ENCODE measurements at places on chromosomes 4 and X.
A peak's percentile ranks its signal among the peaks of the same experiment; 100 is the strongest.

GRCh38 chr4:96649536-96649935, 809.6 kb downstream of the PDHA2 start:
- peak; percentile 90 for DNase-seq
- no peaks in the 10 kb centered on the region for H3K27me3 ChIP-seq
- H3K4me3 ChIP-seq: no peak overlapping the region
- no peaks in the 10 kb centered on the region for H3K36me3 ChIP-seq
- H3K4me1 ChIP-seq: no peaks in the 10 kb centered on the region

GRCh38 chr4:72110886-72111285, 79.1 kb downstream of the NPFFR2 start:
- DNase-seq: no peak
- H3K27me3 ChIP-seq: no peaks in the 10 kb centered on the region
- H3K27ac ChIP-seq: no peak overlapping the region
- no peaks in the 10 kb centered on the region for H3K4me1 ChIP-seq

DNA sequence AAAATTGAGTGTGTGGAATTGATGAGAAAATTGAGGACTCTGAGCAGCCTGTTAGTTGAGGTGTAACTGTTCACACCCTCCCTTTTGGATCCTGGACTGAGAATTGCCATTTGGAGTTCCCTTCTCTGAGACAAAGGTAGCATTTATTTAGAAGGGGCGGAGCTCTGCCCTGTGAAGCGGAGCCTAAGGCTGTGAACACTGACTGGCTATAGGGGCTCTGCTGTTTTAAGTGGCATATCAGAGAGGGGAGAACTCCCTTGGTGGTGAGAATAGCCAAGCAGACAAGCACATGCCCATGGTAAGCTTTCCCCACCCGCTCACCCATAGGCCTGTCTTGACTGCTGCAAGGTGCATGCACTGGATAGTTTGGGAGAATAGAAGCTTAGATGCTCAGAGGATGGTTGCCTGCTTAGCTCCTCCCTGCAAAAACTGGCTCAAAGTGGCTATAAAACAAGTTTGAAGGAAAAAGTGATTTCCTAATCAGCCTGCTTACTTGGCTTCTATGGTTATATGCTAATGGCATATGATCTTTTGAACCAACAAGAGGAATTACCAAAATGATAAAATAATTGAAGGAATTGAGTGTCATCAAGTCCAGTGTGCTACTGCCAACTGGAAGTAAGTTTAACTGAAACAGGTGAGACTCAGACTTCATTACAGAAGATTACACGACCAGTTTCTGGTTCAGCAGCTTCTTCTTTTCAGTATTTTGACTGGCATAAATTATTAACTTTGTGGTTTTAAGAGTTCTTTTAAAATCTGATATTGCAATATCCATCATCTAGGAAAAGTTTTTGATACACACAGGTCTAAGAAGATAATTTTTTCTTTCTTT, 108.4 kb downstream of the AFF1 start:
- no peak overlapping the region for H3K4me3 ChIP-seq
- H3K4me1 ChIP-seq: peaks cover 26% of the 10 kb centered on the region
- peaks cover 3% of the 10 kb centered on the region for H3K36me3 ChIP-seq
- H3K27me3 ChIP-seq: no peaks in the 10 kb centered on the region
- DNase-seq: no peak

DNA sequence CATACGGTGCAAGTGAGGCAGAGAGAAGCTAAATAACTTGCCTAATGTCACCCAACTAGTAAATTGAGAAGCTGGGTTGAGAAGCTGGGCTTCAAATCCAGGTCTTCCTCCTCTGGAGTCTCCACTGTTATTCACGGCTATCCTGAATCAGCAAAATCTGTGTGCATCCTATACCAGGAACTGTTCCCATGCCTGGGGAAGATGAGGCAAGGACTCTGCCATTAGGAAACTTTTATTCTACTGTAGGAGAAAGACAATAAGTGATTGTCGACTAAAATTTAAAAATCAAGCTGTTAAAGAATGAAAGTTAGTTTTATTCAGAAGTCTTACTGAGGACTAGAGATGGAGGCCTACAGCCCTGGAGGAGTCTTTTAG, 872 bp upstream of the TEC start:
- H3K4me1 ChIP-seq: no peaks in the 10 kb centered on the region
- no peaks in the 10 kb centered on the region for H3K27me3 ChIP-seq
- H3K27ac ChIP-seq: no peak overlapping the region
- no peak for DNase-seq

GRCh38 chr4:7423801-7424552, 10.8 kb downstream of the PSAPL1 start:
- H3K4me1 ChIP-seq: no peaks in the 10 kb centered on the region
- no peak for DNase-seq

- no peaks in the 10 kb centered on the region for H3K36me3 ChIP-seq
- no peaks in the 10 kb centered on the region for H3K4me1 ChIP-seq
- no peak overlapping the region for H3K4me3 ChIP-seq
- no peaks in the 10 kb centered on the region for H3K27me3 ChIP-seq
- no peak overlapping the region for H3K27ac ChIP-seq
These were observed 146.3 kb upstream of the LEF1 start for GRCh38 chr4:108314900-108315589.

DNA sequence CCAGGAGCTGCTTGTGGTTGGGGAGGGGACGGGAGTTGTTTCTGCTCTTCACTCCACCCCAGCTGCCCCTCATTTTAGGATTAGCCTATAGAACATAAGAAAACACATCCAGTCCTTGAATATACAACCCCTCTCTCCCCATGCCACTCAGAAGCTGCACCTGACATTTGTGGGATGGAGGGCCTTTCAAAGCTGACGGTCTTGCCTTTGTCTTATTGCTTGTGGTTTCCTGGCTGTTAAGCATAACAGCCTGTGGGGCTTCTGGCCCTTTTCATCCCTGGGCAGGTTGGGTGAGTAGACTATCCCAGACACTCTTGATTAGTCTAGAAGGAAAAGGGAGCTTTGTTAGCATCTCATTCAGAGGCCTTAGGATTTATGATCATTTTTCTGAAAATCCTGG, 407.6 kb upstream of the BOD1L1 start:
- no peak overlapping the region for H3K27ac ChIP-seq
- H3K27me3 ChIP-seq: no peaks in the 10 kb centered on the region
- H3K4me3 ChIP-seq: no peak overlapping the region
- H3K36me3 ChIP-seq: no peaks in the 10 kb centered on the region
- no peak for DNase-seq

- H3K4me1 ChIP-seq: peaks cover 2% of the 10 kb centered on the region
- no peak overlapping the region for H3K27ac ChIP-seq
- no peaks in the 10 kb centered on the region for H3K27me3 ChIP-seq
- H3K4me3 ChIP-seq: no peak overlapping the region
- H3K36me3 ChIP-seq: no peaks in the 10 kb centered on the region
- no peak for DNase-seq
These were observed 22.5 kb upstream of the SLC25A4 start for GRCh38 chr4:185120631-185120946.

- H3K27me3 ChIP-seq: no peaks in the 10 kb centered on the region
- H3K4me3 ChIP-seq: no peak overlapping the region
- H3K27ac ChIP-seq: no peak overlapping the region
- peaks cover 8% of the 10 kb centered on the region for H3K4me1 ChIP-seq
These were observed 49.1 kb downstream of the MID1 start for GRCh38 chrX:10571260-10571659.

GRCh38 chr4:53646795-53647194, 55.5 kb upstream of the LNX1 start:
- H3K4me1 ChIP-seq: no peaks in the 10 kb centered on the region
- H3K36me3 ChIP-seq: no peaks in the 10 kb centered on the region
- no peak overlapping the region for H3K4me3 ChIP-seq
- H3K27ac ChIP-seq: no peak overlapping the region

DNA sequence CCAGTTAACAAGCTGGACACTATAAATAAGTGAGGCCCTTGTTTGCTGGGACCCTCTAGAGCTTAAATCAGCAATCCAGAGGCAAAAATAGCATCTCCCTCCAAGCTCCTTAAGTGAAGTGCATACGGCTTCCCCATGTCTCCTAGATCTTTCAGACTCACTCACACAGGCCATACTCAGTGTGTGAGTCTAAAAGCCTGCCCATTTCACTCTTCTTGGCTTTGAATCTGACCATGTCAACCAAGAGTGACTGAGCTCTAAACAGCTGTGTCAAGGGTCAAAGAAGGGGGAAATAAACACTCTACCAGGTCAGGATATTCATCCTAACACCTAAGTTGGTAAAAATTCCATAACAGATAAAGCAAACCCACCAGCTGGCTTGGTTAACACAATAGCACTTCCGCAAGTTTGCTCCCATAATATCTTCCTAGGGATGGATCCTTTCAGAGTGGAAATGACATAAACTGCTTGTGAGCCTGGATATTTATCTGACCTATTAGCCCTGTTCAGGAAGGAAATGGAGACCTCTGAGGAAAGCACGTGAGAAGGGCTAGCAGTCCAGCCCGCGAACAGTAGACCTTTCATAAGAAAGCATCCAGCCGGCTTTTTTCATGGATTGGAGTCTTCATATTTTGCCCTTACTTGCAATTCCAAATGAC, 65.6 kb downstream of the MID1 start:
- no peak overlapping the region for H3K4me3 ChIP-seq
- H3K4me1 ChIP-seq: no peaks in the 10 kb centered on the region
- H3K27me3 ChIP-seq: no peaks in the 10 kb centered on the region
- no peaks in the 10 kb centered on the region for H3K36me3 ChIP-seq
- no peak overlapping the region for H3K27ac ChIP-seq

GRCh38 chrX:72716766-72717165, 2.7 kb upstream of the PHKA1 start:
- H3K4me1 ChIP-seq: no peaks in the 10 kb centered on the region
- H3K4me3 ChIP-seq: no peak overlapping the region
- no peaks in the 10 kb centered on the region for H3K27me3 ChIP-seq
- H3K27ac ChIP-seq: no peak overlapping the region

- peaks cover 3% of the 10 kb centered on the region for H3K4me1 ChIP-seq
- H3K36me3 ChIP-seq: no peaks in the 10 kb centered on the region
- DNase-seq: no peak
- H3K4me3 ChIP-seq: no peak overlapping the region
- H3K27me3 ChIP-seq: no peaks in the 10 kb centered on the region
- no peak overlapping the region for H3K27ac ChIP-seq
These were observed 37.8 kb downstream of the LRP2BP start for GRCh38 chr4:185357733-185358440.

GRCh38 chrX:11757719-11758399, at the start of gene MSL3:
MSL3 (plus strand) TSS chrX:11758237; CDS start chrX:11758264, 27 bp downstream.
- DNase-seq: peak; percentile 73
- peak within 1 kb of the TSS; percentile 91 for H3K27ac ChIP-seq
- no peaks in the 10 kb centered on the region for H3K36me3 ChIP-seq
- no peaks in the 10 kb centered on the region for H3K4me1 ChIP-seq

DNA sequence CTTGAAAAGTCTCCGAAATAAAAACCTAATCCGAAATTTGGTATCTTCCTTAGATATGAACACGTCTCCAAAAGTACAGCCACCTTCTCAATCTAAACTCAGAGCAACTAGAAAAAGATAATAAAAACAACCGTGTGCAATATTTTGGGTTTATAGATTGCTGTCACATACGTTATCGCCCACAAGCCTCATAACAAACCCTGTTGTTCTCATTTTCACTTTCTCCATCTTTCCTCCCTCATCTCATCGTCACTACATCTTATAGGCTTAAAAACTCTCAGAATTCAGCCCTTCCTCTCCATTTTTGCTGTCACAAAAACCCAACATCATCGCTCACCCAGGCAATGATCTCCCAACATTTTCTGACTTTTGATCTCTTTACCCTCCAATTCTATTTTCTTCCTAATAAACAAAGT, 448 bp upstream of the SCFD2 start:
- no peak for DNase-seq
- H3K36me3 ChIP-seq: no peaks in the 10 kb centered on the region
- no peaks in the 10 kb centered on the region for H3K4me1 ChIP-seq

- peaks cover 3% of the 10 kb centered on the region for H3K4me1 ChIP-seq
- H3K27ac ChIP-seq: no peak overlapping the region
- no peak for DNase-seq
- H3K27me3 ChIP-seq: no peaks in the 10 kb centered on the region
- no peaks in the 10 kb centered on the region for H3K36me3 ChIP-seq
- H3K4me3 ChIP-seq: no peak overlapping the region
These were observed 19.4 kb downstream of the SH3TC1 start for GRCh38 chr4:8218371-8219031.

- no peaks in the 10 kb centered on the region for H3K27me3 ChIP-seq
- no peak for DNase-seq
These were observed 23.4 kb upstream of the STBD1 start for GRCh38 chr4:76282941-76283689.

GRCh38 chr4:77994194-77994721, 62.9 kb upstream of the FRAS1 start:
- H3K36me3 ChIP-seq: no peaks in the 10 kb centered on the region
- H3K4me1 ChIP-seq: no peaks in the 10 kb centered on the region
- DNase-seq: peak; percentile 71
- no peak overlapping the region for H3K27ac ChIP-seq
- no peaks in the 10 kb centered on the region for H3K27me3 ChIP-seq

- no peaks in the 10 kb centered on the region for H3K4me1 ChIP-seq
- no peak overlapping the region for H3K4me3 ChIP-seq
- no peaks in the 10 kb centered on the region for H3K27me3 ChIP-seq
These were observed 1040.0 kb downstream of the STPG2 start for GRCh38 chr4:97103252-97103651.

- peak overlapping the region; percentile 70 for H3K27ac ChIP-seq
- H3K36me3 ChIP-seq: no peaks in the 10 kb centered on the region
- H3K27me3 ChIP-seq: no peaks in the 10 kb centered on the region
These were observed 3.0 kb downstream of the GIMD1 start for GRCh38 chr4:106365613-106366012.

GRCh38 chr4:120809518-120809917, 113.0 kb downstream of the PRDM5 start:
- DNase-seq: no peak
- H3K4me1 ChIP-seq: no peaks in the 10 kb centered on the region
- H3K27me3 ChIP-seq: no peaks in the 10 kb centered on the region
- no peaks in the 10 kb centered on the region for H3K36me3 ChIP-seq
- no peak overlapping the region for H3K4me3 ChIP-seq

- peak; percentile 12 for DNase-seq
- no peak overlapping the region for H3K4me3 ChIP-seq
- no peaks in the 10 kb centered on the region for H3K36me3 ChIP-seq
- no peaks in the 10 kb centered on the region for H3K27me3 ChIP-seq
- H3K27ac ChIP-seq: no peak overlapping the region
These were observed 302.6 kb downstream of the CBLL2 start for GRCh38 chrX:22575161-22575845.

GRCh38 chrX:9369802-9370291, 95.0 kb upstream of the TBL1X start:
- H3K27me3 ChIP-seq: no peaks in the 10 kb centered on the region
- H3K36me3 ChIP-seq: no peaks in the 10 kb centered on the region

- H3K27ac ChIP-seq: no peak overlapping the region
- no peak overlapping the region for H3K4me3 ChIP-seq
- no peaks in the 10 kb centered on the region for H3K36me3 ChIP-seq
- H3K27me3 ChIP-seq: no peaks in the 10 kb centered on the region
- H3K4me1 ChIP-seq: no peaks in the 10 kb centered on the region
- DNase-seq: no peak
These were observed 9.7 kb upstream of the RAB28 start for GRCh38 chr4:13493793-13494192.
